ENCODE measurements at places on chromosomes 12 and 14.

GRCh38 chr12:132154341-132154761, 10.1 kb downstream of the NOC4L start:
- no peak for DNase-seq

- DNase-seq = peak; percentile 48
These were observed at the start of gene AP1G2 for GRCh38 chr14:23567186-23568020. Gene AP1G2 (minus strand): TSS chr14:23567791. CDS start chr14:23567314, 477 bp downstream.

- DNase-seq = no peak
These were observed 13.4 kb downstream of the SERPINA6 start for GRCh38 chr14:94309721-94310120.

GRCh38 chr12:83656004-83656403, 969.3 kb downstream of the TMTC2 start:
- no peak for DNase-seq

DNA sequence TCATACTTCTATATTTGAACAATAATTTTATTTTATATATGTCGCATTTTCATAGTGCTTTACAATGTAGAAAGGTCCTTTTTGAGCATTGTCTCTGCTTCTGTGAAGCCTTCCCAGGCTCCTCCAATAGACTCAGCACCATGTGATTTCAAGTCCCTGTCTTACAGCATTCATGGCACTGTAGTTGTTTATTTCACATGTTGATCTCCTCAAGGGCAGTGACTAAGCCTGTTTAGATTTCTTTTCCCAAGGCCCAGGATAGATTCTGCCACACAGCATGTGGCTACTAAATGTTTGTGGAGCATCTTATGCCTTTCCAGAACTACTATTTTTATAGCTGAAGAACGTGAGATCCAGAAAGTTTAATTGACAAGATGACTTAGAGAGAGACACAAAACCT, 391.7 kb downstream of the TMEM117 start:
- no peak for DNase-seq

- no peak for DNase-seq
These were observed 233.3 kb downstream of the CACNA1C start for GRCh38 chr12:2286047-2286446.

DNA sequence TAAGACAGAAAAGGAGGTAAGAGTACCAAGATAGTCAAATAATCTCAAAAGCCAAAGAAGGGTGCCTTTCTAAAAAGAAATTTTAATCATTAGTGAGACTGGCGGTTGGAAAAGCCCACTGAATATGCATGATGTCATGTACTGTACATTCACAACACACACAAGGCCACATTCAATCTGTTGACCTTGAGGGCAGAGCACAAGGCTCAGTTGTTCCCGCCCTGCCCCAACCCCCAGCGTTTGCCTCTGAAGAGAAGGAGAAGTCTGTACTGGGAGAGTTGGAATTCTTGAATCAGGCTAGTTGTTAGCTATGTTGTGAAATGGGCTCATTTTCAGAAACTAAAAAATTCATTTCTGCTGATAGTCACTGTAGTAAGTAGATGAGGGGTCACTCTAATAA, 50.2 kb upstream of the NID2 start:
- DNase-seq = no peak

DNA sequence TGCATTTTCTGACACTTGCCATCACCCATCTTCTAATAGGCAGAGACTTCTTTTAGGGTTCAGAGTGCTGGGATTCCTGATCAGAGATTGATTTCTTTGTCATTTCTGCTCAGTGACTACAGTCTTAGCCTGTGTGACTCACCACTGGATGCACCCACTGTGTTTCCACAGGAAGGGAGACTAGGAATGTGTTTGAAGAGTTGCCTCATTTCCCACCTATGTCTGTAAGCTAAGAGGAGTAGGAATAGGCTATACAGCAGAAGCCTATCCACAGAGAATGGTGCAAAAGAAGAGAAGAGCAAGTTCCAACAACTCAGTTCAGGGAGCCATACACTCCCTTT, 60.2 kb upstream of the ACTN1 start:
- no peak for DNase-seq

DNA sequence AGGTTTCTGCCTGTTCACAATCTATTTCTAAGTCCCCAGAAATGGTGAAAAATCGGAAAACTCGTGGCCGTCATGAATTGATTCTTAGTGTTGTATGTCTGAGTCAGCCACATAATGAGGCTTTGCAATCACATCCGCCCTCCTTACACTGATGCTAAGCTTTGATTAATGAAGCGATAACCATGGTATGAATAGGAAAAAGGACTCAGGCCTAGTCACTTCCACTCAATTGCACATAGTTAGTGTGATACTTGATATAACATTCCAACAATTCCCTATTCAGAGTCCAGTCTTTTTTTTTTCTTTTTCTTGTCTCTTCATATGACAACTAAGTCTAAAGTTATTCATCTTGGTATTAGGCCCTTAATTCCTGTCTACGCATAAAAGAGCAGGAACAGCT, 1231.0 kb downstream of the VRK1 start:
- DNase-seq = peak; percentile 99

GRCh38 chr14:105299654-105300541, 903 bp downstream of the BRF1 start:
- DNase-seq = no peak

- DNase-seq = no peak
These were observed 225.2 kb downstream of the C12orf75 start for GRCh38 chr12:105555556-105556295.

DNA sequence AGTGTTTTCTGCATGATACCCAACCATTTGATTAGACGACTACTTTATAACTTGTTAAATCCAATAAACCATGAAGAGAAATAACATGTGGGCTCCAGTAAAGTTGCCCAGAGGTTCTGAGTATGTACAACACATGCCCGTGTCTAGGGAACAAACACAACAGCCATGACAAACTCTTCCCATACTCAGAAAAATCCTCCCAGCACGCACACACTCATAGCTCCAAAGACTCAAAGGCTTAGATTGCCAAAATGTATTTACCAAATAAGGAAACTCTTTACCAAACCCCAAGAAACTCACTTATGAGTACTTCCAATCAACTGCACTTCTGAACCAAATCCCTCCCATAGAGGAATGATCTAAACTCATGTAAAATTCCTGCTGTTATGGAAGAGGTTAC, 17.3 kb downstream of the SART3 start:
- DNase-seq = no peak

DNA sequence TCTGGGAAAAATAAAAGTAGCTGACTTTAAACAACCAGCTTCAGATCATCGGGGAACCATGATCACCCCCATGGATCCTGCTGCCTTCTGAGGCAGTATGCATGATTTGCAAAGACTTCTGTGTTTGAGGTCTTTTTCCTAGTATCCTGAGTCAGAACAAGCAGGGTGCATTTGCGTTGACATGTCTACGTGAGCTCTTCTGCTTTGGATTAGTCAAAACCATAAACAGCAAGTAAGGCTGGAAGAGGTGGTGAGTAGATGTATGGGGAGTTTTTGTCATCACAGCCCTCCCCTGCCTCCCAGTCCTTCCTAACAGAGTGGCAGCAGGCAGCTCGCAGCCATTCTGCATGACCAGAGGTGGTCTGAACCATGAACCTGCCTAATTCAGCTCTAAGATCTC, 24.1 kb downstream of the PLEKHG7 start:
- no peak for DNase-seq

DNA sequence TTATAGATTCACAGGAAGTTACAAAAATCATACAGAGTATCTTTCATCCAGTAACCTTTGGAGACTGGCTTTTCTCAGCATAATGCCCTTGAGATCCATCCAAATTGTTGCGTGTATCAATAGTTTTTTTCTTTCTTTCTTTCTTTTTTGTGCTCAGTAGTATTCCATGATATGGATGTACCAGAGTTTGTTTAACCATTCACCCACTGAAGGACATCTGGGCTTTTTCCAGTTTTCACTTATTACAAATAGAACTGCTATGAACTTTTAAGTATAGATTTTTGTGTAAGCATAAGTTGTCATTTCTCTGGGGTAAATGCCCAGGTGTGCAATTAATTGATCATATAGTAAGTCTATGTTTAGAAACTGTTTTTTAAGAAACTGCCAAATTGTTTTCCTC, 79.4 kb downstream of the FBXL14 start:
- DNase-seq = no peak

- DNase-seq = no peak
These were observed 19.5 kb upstream of the SERPINA1 start for GRCh38 chr14:94407906-94408305.

DNA sequence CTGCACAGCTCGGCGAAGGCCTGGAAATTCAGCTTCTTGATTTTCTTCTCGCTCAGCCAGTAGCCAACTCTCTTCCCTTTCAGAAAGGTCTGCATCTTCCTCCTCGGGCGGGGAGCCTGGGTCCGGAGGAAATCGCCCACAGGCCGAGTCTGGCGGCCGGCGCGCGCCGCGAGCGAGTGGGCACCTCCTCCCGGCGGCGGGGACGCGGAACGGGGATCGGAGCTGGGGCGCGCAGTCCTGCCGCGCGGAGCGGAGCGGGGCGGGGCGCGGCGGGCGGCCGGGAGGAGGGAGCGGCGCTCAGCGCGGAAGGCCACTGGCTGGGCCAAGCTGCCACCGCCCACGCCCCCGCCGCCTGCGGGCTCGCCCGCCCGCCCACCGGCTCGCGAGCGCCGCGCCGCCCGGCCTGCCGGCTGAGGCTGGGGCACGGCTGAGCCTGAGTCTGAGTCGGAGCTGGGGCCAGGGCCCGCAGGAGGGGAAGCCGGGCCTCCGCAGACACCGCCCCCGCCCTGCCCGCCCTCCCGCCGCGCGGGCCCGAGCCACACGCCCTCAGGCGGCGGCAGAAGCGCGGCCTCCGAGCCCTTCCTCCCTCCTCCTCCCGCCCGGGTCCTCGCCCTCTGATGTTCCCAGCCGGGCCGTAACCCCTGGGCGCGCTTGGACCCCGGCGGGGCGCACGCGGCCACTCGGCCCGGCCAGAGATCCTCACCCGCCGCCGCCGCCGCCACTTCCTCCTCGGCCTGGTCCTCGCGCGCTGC, 480 bp downstream of the ITPK1 start:
- DNase-seq = peak; percentile 34

- DNase-seq = no peak
These were observed 30.0 kb upstream of the LRRK2 start for GRCh38 chr12:40194846-40195245.

GRCh38 chr12:31017535-31017934, 56.1 kb upstream of the DDX11 start:
- no peak for DNase-seq

GRCh38 chr12:92762773-92763172, 60.0 kb downstream of the PLEKHG7 start:
- no peak for DNase-seq

- no peak for DNase-seq
These were observed 60.5 kb downstream of the ACTN1 start for GRCh38 chr14:68918612-68919011.

DNA sequence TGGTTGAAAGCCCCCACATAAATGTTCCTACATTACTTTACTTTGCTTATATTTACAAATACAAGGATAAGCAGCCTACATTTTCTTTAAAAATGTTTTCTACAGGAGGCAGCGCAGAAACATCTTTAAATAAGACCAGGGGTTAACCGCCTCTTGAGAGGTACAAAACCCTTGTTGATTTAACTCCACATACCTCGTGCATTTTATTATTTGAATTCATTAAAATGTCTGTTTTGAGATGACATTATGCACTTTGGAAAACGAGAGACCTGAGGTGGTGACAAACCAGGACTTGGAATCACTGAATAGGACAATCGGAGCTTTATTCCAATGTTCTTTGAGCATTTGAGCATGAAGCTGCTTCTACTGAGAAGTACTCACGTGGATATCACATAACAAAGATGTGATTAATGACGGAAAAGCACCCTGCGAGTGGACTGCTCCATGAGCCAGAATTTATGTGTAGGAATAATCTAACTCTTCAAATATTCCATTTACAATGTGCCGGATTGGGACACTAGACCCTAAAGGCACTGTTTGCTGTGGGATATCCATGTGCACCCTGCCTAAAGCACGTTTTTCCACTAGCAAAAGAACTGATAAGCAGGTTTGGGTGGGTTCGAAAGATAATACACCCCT, 746 bp upstream of the DUSP16 start:
- DNase-seq = peak; percentile 52

DNA sequence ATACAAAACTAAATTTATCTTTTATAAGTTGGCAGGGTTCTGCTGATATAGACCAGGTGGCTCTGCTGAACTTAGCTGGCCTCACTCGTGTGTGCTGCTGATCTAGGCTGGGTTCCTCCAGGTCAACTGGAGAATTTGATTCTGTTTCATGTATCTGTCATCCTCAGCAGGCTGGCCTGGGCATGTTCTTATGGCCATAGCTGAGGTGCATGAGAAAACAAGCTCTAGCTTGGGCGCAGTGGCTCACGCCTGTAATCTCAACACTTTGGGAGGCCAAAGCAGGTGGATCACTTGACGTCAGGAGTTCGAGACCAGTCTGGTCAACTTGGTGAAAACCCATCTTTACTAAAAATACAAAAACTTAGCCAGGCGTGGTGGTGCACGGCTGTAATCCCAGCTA, 24.3 kb upstream of the BCL2L14 start:
- no peak for DNase-seq

DNA sequence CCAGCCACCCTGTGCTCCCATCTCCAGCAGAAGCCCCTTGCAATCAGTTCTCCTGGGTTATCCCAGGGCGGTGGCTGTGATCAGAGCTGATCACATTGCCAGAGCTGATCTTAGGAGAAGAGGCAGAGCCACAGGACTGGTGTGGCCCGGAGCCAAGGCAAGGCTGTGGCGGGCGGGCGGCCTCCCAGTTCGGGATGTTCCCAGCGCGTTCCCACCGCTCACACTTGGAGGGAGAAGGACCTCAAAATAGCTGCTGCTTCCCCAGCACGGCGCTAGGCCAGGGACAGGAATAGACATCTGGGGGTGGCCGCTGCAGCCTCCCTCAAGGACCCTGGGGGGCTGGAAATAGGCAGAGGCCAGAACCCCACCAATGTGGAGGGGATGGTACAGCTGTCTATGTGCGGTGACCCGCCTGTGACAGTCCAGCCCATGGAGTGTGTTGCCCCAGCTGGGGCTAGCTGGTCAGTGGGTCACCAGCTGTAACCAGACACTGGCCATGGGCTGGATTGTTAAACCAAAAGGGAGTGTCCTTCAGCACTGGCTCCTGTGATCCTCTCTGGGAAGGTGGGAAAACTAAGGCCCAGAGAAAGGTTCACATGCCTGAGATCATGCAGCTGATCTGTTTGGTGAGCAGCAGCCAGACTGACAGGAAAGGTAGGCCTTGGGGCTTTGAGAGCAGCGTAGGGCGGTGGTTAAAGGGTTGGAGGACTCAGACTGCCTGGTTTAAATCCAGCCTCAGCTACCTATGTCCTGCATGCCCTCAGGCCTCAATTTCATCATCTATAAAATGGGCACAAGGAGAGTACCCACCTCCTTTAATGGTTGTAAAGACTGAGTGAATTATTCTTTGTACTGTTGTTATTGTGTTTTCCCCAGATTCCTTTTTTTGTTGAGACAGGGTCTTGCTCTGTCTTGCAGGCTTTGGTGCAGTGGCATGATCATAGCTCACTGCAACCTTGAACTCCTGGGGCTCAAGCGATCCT, 8.0 kb upstream of the POP5 start:
- DNase-seq = no peak

GRCh38 chr14:99604766-99605298, 825 bp upstream of the CCDC85C start:
- no peak for DNase-seq

- DNase-seq = no peak
These were observed 4.3 kb downstream of the RTL1 start for GRCh38 chr14:100898935-100899883.

All from retinal pigment epithelial cell (primary cell).